ENCODE measurements at places on chromosomes 11 and 22.

GRCh38 chr22:31082606-31083376 is 1.7 kb downstream of the SMTN start:
- DNase-seq: peak; percentile 61

GRCh38 chr22:38927033-38927781 is 30.2 kb upstream of the APOBEC3A start:
- peak; percentile 72 for DNase-seq

DNA sequence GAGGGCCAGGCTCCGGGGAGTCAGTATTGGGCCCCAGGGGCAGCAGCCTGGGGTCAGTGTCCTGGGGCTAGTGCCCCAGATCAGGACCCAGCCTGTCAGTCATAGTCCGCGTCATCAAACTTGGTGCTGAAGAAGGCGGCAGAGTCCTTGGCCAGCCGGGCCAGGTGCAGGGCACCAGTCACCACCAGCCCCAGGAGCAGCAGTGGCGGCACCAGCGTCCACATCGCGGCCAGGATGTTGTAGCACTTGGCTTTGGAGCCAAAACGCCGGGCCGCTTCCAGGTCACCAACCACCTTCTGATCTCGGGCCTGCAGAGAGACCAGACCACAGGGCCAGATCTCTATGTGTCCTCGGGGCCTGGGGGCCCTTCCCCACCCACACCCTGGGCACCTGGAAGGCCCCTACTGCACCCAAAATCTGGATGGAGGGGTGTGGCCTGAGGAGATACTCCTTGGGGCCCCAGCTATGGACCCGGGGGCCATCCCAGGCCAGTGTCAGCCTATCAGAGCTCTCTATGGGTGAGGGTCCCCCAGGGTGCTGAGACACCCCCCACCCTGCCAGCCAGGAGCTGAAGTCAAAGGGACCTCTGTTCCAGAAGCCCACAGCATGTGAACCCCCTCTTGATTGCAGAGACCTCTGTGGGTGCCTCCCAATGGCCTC is 790 bp downstream of the IFITM5 start:
- no peak for DNase-seq

DNA sequence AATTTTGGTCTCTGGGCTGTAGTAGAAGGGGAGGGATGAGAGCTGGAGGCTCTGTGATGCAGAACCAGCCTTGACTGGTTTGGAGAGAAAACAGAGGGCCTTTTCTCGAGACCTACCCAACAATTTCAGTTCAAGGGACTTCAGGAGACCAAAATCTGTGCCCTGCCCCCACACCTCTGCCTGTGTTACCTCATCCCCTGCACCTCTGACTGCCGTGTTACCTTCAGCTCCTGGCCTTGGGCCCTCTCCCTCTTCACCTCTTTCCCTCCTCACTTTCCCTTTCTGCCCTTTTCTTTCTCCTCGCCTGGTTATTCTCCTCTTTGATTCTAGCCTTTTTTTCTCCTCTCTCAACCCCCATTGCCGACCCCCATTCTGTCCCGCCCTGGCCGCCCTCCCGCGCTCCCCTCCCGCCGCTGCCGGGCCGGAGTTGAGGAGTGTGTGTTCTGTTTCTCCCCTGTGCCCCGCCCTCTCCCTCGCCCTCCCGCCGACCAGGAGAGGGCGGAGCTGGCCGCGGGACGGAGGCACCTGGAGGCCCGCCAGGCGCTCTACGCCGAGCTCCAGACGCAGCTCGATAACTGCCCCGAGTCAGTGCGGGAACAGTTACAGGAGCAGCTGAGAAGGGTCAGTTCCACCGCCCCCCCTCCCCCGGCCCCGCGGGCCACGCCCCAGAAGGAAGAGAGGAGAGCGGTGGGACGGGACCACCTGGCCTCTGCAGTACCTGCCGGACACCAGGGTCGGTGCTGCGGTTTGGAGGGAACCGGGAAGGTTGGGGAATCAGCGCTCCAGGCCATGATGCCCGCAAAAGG is 27.2 kb downstream of the PHLDB1 start:
- DNase-seq: no peak

- DNase-seq: no peak
Measured at GRCh38 chr11:73359341-73359740, 16.9 kb upstream of the RELT start.

- no peak for DNase-seq
Measured at GRCh38 chr22:39558950-39559349, 11.6 kb upstream of the CACNA1I start.

GRCh38 chr11:130076778-130077481 is 7.2 kb downstream of the APLP2 start:
- DNase-seq: no peak

- DNase-seq: no peak
Measured at GRCh38 chr11:45390407-45390806, 104.3 kb upstream of the SYT13 start.

DNA sequence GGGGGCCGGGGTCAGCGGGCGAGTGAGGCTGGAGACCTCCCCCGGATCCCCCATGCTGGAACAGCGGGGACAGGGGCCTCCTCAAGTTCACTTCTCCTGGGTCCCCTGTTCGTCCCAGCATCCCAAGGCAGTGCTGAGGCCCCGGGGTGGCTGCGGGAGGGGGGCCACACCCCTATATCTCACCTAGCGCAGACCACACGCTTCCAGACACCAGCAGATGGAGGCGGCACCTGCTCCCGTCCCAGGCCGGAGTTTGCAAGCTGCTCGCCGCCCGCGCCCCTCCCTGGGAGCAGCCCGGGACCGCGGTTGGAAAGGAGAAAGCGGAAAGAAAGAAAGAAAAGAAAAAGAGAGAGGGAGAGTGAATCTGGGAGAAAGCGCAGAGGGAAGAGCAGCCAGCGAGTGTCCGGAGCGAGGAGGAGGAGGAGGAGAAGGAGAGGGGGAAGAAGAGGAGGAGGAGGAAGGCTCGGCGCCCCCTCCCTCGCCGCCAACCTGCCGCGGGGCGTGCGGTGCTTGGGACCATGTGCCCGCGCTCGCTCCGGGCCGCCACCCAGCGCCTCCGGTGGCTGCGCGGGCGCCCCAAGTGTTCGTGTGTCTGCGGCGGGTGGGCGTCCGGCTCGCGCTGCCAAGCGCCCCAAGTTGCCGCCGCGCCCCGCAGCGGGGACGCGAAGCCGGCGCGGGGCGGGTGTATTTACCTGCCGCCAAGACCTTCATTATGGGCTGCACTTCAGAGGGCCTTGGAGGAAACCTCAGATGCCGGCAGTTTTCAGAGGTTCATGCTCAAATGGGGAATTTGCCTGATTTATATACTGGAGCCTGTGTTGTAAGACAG is at the start of gene LIF:
Gene LIF (minus strand): TSS at position 775 of the 829 bp plus-strand sequence. CDS start 64 bp downstream, at position 711.
- peak; percentile 45 for DNase-seq

GRCh38 chr11:73286240-73286810 is 14.2 kb downstream of the P2RY6 start:
- DNase-seq: no peak

DNA sequence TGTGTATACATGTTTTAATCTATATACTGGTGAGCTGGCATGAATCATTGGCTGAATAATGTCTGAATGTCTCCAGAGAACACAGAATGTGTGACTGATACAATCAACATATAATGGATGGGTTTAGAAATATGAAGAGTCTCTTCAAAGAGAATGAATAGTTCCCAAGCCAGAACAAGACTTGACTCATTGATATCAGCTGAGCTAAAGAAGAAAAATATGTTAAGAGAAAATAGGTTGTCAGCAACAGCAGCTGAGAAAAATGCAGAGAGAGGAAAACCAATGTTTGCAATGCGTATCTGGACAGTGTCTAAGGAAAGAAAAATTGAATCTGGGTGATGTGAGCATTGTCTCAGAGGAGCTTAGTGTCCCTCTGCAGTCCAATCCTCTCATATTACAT is 1281.8 kb upstream of the TENM4 start:
- DNase-seq: no peak

- DNase-seq: peak; percentile 86
Measured at GRCh38 chr22:28442264-28442710, 237.4 kb downstream of the TTC28 start.

DNA sequence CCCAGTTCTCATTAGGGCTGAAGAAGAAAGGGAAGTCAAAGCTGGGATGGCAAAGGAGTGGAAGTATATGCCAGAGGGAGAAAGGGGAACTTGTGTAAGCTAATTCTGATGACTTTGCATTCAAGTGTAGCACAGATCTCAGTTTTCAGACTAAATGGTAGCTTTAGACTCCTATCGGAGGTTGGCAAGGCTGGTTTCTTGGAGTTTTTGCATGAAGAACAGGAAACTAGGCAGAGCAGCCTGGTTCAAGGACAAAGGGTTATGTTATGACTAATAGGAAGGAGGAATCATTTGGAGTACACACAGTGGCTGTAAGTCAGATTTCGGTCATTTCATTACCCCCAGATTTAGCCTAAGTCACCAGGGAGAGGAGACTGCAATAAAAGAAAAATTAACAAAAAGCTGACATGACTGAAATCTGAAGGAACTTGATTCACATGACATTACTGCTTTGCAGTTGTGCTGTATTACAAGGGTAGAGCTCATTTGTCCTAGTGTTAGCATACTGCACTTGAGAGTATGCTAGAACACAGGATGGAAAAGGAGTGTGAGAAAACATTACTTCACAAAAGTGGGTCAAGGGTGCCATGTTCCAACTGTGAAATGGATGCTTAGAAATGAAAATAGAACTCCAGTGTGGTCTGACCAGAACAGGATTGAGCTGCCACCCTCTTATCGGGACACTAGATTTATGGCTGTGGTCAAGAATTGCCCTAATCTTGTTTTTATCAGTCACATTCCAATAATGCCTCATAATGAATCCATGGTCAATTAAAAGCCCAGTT is 23.6 kb downstream of the ADM start:
- peak; percentile 69 for DNase-seq

DNA sequence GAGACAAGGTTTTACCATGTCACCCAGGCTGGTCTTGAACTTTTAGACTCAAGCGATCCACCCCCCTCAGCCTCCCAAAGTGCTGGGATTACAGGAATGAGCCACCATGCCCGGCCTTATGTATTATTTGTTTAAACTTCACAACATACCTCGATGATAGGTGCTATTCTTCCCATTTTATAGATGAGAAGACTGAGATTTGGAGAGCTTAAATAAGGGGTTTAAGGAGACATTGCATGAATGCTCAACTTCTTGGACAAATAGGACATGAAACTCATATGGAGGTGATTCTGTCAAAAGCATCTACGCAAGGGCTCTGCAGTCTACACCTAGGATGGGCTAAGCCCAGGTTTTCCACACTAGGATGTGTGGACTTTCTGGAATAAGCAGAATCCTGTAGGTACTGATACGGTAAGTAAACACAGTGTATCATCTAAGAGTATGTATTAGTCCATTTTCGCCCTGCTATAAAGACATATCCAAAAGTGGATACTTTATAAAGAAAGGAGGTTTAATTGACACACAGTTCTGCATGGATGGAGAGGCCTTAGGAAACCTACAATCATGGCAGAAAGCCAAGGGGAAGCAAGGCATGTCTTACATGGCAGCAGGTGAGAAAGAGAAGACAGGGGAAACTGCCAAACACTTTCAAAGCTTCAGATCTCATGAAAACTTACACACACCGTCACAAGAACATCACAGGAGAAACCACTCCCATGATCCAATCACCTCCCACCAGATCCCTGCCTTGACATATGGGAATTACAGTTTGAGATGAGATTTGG is 62.8 kb upstream of the CAPRIN1 start:
- DNase-seq: no peak

- no peak for DNase-seq
Measured at GRCh38 chr22:39877079-39877845, 16.3 kb downstream of the ENTHD1 start.

- no peak for DNase-seq
Measured at GRCh38 chr11:59223611-59224010, 10.9 kb upstream of the MPEG1 start.

- DNase-seq: no peak
Measured at GRCh38 chr11:107844041-107844440, 14.5 kb downstream of the SLC35F2 start.

- no peak for DNase-seq
Measured at GRCh38 chr22:19992921-19993355, 23.7 kb downstream of the ARVCF start.

- DNase-seq: no peak
Measured at GRCh38 chr11:117016747-117017146, 81.5 kb downstream of the SIK3 start.

GRCh38 chr11:74929431-74930363 is 19.2 kb downstream of the XRRA1 start:
- peak; percentile 77 for DNase-seq

- no peak for DNase-seq
Measured at GRCh38 chr11:111258046-111258445, 12.5 kb downstream of the POU2AF2 start.

DNA sequence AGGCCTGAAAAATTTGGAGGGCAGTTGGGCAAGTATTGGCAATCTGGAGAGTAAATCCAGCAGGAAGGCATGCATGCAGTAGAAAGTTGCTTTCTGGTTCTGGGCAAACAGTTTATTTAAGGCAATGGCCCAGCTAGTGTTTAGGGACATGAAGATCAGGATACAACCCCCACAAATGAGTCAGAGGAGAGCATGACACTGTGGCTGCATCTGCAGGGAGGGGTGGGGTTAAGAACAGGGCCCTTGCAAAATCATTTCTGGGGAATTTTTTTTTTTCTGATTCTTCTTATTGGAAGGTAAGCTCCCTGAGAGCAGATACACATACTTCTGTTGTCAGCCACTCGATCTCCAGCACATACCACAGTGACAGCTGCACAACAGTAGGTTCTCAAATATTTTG is 61.1 kb downstream of the FDX1 start:
- no peak for DNase-seq

DNA sequence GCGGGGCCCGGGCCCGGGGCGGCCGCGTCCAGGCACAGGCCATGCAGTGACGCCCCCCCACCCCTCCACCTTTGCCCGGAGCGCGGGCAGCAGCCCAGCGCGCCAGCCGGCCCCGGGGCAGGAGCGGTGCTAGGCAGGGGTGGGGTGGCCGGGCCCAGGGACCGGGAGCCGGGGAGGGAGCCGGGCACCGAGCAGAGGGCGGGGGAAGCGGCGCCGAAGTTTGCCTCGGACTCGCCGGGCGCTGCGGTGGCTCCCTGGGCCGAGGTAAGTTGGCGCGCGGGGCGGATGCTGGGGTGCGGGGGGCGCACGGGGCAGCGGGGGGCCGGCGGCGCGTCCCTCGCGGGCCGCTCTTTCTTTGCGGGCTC is 332 bp downstream of the TEAD1 start:
- DNase-seq: no peak

- DNase-seq: no peak
Measured at GRCh38 chr11:17934194-17934593, 78.7 kb downstream of the SERGEF start.

GRCh38 chr11:44282620-44283019 is 27.3 kb downstream of the ALX4 start:
- no peak for DNase-seq

DNA sequence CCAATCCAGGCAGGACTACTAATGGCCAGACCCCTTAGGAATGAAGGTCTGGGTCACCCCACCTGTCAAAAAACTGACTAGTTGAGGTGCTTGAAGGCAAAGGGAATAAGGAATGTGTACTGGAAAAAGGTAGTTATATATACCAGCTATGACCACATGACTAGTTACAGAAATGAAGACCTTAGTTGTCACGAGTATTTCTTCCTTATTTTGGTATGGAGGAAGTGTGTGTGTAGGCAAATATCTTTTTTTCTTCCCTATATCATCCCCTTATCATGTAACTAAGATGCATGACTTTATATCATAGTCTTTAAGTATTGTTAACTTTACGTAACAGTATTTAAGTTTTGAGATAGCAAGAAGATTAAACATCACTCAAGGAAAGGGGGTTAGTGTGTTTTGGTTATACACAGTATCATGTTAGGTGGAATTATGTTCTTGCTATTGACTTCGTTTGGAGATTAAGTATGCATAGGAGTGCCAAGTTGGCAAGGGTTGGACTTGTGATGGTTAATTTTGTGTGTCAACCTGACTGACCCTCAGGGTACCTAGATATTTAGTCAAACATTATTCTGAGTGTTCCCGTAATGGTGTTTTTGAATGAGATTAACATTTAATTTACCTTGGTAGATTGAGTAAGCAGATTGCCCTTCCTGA is 38.2 kb upstream of the NARS2 start:
- DNase-seq: no peak

GRCh38 chr22:35064664-35065063 is 1.3 kb upstream of the ISX start:
- DNase-seq: peak; percentile 28
